ENCODE measurements at places on chromosomes 11 and 22. TPM values are rescaled to one million over a fixed set of nuclear protein-coding genes. Genes with fewer than 3 reads are reported as not detected.

ASCC2 gene
- total RNA-seq, result 42.1 TPM

OR52H1 gene
- total RNA-seq, result not detected

RHBDD3 gene
- total RNA-seq, result 18.0 TPM

OR4C3 gene
- total RNA-seq, result not detected

SLC17A6 gene
- not detected for total RNA-seq

SLC22A25 gene
- not detected for total RNA-seq

TRIM48 gene
- total RNA-seq, result not detected

APOA4 gene
- total RNA-seq, result 0.28 TPM

DNA sequence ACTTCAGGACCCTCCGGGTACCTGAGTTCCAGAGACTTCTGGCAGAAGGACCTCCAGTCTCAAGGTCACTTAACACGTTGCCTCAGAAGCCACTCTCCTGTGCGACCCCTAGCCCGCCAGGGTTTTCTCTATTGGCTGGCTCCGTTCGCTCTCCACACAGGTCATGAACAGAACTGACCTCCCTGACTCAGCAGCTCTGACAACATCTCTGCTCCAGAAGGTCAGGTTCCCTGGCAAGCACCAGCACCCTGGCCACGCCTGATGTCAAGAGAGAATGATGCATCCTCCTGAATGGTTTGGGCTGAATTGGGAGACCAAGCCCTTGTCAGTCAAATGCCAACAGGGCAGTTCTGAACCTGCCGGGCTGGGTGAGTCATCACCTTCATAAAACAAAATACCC lies 84.3 kb upstream of the TMEM45B start:
- DNase-seq, result no peak

DNA sequence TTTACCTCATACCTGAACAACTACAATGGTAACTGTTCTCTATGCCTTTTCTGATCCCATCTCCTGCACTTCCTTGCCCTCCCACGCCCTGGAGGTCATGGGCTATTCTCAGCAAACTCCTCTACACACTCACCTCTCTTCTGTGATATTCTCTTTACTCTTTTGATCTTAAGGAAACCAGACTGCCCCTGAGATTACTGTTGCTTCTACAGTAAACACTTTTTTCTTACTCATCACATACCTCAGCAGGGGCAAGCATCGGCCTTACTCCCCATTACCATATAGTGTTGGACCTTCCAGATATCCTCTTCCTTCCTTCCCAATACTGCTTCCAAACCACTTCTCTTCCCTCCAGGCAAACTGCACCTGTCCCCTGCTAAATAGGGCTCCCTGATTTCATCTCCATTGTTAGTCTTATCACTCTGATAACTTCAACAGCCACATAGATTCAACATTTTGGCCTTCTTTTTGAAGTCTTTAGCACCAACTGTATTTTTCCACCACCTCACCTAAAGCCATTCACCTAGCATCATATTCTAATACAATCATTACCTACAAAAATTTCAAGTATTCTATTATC lies 141.2 kb downstream of the RBFOX2 start:
- no peak for DNase-seq

DNA sequence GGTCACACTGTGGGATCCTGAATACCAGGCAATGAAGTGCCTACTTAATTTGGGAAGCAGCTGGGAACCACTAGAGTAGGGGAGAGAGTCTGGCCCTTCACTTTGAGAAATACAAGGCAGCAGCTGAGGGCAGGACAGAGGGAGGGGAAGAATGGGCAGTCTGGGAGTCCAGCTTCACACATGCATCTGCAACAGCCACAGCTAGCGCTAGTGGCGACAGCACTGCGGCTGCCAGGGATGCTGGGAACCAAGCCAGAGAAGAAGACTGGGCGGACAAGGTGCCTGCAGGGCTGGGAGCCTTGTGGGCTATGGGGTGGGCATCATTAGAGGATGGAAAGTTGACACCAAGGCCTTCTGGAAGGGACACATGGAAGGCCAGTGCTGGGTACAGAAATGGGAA lies 15.8 kb downstream of the SCUBE2 start:
- no peak for DNase-seq

DNA sequence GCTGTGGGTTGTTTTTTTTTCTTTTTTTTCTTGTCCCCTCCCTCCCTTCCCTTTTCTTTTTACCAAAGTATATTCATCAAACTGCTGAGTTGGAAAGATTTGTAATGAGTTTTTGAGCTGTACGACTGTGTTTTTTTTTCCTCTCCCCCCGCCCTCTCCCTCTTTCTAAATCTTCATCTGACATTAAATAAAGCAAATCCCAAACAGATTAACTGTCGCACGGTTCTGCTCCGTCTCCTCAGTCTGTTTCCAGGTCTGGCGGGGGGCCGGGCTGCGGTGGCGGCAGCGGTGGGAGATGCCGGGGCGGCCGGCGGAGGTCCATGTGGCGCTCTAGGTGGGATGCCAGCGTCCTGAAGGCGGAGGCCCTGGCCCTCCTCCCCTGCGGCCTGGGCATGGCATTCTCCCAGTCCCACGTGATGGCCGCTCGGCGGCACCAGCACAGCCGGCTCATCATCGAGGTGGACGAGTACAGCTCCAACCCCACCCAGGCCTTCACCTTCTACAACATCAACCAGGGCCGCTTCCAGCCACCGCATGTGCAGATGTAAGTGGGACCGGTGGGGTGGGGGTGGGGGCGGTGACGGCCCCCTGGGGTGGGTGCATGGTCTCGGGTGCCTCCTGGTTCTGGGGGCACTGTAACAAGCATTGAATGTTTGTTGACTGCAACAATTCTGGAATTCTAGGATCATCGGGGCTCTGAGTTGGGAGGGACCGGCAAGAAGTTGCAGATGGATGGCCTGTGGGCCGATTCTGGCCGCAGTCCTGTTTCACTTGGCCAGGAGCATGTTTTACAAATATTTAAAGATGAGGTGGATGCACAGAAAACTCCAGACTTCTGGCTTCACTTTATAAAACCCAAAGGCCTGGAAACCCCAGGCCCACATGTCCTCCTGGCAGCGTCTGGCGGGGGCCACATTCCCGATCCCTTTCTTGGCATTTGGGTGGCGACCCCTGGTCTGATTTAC lies 13.1 kb downstream of the MPPED1 start:
- no peak for DNase-seq

DNA sequence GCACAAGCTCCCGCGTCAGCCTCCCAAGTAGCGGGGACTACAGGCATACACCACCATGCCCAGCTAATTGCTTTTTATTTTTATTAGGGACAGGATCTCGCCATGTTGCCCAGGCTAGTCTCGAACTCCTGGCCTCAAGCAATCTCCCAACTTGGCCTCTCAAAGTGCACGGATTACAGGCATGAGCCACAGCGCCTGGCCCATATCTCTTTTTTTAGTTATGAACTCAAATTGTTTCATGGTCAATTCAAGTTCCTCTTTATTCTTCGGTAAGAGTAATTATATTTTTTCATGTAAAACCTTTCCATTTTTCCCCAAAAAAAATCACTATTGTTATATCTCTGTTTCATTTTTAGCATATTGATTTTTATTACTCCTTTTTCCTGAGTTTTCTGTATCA lies 25.5 kb downstream of the FCHSD2 start:
- no peak for DNase-seq

DNA sequence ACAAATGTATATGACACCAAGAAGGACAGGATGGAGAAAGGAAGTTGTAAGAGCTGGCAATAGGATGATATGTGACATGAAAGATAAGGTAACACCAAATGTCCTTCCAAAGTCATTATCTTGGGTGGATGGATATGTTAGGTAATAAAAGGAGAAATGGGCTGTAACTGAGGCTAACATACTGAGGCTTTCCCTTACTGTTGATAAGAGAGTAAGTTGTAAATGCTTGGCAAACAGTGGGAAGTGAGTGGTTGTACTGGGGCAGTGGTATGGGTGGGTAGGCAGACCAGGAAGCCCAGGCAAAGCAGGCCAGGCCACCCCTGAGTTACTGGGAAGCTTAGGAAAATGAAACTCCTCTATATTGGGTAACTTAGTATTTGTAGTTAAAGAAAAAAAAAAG lies 73.7 kb downstream of the ARHGAP42 start:
- no peak for DNase-seq

DNA sequence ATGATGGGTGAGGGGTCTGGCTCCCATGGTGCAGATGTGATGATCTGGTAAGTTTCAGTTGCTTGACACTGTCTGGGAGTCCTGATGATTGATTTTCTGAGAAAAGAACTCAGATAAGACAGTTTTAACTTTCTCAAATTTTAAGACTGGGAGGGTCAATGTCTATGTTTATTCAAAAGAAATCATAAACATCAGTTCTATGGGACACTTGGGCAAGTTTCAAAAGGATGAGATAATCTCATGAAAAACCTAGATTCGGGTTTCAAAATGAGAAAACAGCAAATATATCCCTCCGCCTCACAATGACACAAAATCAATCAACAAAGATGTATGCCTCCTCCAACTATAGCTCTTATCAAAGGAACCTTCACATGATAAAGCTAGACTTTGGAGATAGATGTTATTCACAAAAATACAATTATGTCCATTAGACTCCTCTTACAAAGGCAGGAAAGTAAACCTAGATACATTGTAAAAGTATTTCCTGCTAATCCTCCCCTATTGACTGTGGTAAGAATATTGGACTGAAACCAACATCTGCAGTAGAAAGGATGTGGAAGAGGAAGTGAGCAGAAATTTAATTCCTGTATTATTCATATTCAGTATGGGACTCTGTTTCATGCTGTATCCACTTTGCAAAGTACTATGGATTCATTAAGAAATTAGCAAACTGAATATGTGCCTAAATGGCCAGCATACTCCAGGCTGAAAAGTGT lies 21.6 kb downstream of the SVIP start:
- DNase-seq, result no peak

- DNase-seq, result no peak
Measured at GRCh38 chr11:230431-230830, 5.7 kb downstream of the SIRT3 start.

DNA sequence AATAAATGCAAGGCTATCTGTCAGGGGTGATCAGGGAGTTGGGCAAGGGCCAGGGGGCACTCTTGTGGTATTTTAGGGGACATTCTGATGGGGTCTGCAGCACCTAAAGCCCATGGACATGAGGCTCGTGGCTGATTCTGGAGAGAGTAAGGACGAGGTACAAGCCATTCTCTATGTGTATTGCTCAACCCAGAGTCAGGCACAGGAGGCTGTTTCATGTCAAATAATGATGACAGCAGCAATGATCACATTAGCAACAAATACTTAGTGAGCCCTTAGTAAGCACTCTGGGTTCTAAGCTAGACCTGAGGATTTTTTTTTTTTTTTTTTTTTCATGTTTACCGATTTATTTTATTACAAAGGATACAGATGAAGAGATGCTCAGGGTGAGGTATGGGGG lies 83.5 kb upstream of the THY1 start:
- no peak for DNase-seq

- DNase-seq, result no peak
Measured at GRCh38 chr11:75051043-75051442, 45.6 kb downstream of the OR2AT4 start.

DNA sequence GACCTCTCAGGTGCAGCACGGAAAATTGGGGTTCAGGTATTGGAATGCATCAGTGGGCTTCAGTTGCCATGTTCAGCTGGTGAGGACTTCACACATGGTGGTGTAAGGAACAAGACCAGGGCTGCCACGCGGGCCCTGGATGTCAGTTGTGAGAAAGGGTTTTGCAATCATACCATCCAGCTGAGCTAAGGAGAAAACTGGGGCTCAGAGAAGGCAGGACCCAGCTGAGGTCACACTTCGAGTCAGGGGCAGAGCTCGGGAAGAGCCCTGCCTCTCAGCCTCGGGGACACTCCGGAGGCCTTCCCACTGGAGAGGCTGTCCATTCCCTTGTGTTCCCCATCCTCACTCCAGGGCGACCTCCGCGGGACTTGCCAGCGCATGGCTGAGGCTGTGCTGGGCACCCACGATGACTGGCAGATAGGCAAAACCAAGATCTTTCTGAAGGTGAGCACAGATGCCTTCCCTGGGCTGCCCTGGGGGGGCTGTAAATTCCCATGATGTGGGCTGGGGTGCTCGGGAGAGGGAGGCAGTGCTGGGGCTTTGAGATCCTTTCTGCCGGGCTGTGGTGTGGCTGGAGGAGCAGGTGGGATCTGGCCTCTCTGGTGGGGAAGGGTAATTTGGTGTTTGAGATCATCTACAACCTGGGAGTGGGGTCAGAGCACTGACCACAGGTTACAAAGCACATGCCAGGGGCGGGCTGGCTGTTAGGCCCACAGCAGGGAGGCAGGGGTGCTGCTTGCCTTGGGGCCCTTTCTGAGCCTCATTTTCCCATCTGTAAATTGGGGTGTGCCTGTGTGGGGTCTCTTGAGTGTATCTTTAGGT lies 47.2 kb downstream of the MYO7A start:
- DNase-seq, result no peak
